ENCODE measurements at places on chromosomes 12 and 14. TPM values are rescaled to one million over a fixed set of nuclear protein-coding genes. Genes with fewer than 3 reads are reported as not detected.

DNA sequence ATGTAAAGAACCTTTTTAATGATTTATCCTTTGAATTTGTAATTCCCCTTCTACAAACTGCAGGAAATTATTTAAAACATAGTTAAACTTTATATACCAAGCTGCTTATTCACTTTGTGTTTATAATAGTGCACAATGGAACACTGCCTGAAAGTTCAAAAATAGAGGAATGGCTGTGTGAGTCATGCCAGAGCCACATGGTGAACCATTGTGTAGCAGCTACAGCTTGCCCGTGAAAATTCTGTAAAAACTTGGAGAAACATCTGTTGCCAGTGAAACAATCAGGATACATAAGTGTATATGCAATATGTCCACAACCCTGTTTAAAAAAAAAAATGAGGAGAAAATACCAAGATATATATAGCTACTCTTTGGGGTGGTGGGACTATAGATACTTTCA, 59.5 kb downstream of the VEZT start:
- DNase-seq = no peak

GRCh38 chr12:80472911-80473500, 29.0 kb downstream of the PTPRQ start:
- peak; percentile 2 for DNase-seq

- no peak for DNase-seq
These were observed 10.1 kb downstream of the L2HGDH start for GRCh38 chr14:50301914-50302313.

Gene IRAK4
- 11.3 TPM for total RNA-seq

DNA sequence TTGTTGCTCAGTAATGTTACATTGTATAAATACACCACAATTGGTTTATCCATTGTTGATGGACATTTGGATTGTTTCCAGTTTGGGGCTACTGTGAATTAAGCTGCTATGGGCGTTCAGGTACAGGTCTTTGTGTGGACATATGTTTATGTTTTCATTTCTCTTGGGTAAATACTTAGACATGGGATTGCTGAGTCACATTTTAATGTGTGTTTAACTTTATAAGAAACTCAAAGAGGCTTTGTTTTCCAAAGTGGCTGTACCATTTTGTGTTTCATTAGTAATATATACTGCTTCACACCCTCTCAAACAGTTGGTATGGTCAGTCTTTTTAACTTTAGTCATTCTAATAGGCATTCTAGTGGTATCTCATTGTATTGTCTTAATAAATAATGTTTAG, 225.0 kb downstream of the SPTSSA start:
- DNase-seq = peak; percentile 42

Gene FGF23
- not detected for total RNA-seq

Gene RFX4
- total RNA-seq = not detected

Gene FZD10
- total RNA-seq = not detected

Gene CCDC91
- 26.9 TPM for total RNA-seq

DNA sequence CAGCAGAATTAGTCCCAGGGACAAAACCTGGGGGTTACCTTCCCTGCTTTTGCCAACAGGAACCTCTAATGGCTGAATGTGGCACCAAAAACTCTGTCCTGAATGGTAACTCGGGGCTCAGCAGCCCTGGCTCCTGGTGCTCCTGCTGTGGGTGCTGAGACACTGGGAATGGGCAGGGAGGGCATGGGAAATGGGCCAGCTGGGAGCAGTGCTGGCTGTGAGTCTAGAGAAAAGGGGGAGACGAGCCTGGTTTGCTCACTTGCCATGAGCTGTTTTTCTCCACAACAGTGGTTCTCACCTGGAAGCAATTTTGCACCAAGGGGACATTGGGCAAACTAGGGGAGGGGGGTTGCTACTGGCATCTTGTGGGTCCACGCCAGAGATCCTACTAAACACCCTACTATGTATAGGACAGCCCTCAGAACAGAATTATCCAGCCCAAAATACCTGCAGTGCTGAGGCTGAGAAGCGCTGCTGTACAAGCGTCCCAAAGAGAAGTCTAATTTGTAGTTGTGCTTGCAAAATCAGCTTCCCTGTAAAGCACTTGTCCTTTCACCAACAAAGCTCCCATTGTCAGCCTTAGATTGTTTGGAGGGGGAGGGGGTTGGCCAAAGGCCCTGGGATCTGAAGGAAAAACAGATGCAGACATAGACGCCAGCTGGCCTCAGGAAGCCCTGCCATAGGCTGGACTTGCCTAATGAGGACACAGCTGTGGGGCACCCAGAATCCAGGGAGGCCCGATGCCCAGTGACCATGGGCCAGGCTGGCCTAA, 3.6 kb downstream of the LRRC74A start:
- DNase-seq = no peak

GRCh38 chr14:39033371-39033770, 69.7 kb downstream of the SEC23A start:
- DNase-seq = no peak

Gene OTOGL
- not detected for total RNA-seq

DNA sequence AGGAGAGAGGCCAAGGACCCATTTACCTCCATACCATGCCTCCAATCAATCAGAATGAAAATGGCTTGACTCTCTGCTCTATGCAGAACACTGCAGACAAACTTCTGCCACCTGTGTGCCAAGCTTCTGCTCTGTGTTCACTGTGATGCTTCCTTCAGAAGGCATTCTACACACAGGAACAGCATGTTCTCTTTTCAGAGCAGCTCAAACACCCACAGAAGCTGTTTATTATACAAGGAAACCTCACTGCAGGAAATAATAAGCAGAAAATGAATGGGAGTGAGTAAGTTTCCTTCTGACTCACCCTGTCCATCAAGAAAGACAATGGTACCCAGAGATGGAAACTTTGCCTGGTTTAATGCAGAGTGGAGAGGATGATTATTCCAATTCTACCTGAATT, 2.4 kb upstream of the ESR2 start:
- no peak for DNase-seq

Gene SPSB2
- total RNA-seq = 11.6 TPM

DNA sequence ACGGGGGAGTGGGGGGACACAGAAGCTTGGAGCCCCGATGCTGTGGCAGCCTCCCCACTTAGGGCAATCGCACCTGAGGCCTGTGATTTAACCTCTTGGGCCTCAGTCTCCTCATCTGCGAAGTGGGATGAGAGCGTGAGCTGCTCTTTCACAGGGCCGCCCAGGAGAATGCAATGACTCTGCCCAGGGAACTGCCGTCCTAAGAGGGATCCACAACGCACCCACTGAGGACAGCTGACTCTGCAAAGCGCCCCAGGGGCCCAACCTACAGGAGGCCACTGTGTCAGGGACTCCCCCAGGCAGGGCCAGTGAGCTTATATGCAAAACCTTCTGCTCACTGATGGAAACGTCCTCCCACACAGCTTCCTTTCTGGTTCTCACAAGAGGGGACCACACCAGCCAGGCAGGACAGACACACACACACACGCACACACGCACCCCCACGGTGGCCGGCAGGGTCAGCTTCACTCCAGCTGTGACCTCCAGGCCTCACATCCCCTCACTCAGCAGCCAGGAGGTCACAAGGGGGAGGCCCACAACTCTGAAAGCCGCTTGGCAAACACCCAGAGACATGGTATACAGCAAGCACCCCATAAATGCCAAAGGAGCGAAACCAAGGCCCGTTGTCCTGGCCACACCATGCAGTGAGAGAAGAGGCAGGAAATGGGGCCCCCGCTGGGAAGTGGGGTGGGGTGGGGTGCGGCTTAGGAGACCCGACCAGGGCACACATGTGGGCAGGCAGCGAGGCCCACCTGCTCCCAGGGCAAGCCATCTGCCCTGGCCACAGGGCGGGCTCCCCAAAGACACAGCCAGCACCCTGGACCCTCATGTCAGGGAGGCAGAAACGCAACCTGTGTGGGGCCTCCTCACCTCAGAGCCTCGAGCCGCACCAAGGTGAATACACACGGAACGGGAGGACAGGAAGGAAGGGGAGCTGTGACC, 73.3 kb downstream of the NCOR2 start:
- DNase-seq = no peak

GRCh38 chr12:56590237-56590830, 39.8 kb downstream of the BAZ2A start:
- DNase-seq = peak; percentile 20

DNA sequence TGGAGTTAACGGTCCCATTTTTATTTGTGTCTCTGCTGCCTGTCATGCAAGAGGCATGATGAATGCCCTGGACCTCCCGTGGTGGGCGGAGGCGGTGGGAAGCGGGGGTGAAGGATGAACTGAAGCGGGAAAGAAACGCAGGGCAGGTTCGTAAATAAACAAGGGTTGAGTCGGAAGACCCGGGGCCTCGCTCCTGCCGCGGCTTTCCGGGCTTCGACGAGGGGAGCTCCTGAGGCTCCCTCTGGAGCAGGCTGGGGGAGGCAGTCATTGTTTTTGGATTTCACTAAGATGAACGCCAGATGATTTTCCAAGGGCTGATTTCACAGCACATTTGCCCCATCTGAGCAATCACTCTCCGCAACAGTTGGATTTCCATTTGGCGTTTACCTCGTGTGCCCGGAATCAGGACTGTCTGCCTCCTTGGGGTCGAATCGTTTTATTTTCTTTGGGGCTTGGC, 130.2 kb downstream of the SLC38A6 start:
- DNase-seq = no peak

DNA sequence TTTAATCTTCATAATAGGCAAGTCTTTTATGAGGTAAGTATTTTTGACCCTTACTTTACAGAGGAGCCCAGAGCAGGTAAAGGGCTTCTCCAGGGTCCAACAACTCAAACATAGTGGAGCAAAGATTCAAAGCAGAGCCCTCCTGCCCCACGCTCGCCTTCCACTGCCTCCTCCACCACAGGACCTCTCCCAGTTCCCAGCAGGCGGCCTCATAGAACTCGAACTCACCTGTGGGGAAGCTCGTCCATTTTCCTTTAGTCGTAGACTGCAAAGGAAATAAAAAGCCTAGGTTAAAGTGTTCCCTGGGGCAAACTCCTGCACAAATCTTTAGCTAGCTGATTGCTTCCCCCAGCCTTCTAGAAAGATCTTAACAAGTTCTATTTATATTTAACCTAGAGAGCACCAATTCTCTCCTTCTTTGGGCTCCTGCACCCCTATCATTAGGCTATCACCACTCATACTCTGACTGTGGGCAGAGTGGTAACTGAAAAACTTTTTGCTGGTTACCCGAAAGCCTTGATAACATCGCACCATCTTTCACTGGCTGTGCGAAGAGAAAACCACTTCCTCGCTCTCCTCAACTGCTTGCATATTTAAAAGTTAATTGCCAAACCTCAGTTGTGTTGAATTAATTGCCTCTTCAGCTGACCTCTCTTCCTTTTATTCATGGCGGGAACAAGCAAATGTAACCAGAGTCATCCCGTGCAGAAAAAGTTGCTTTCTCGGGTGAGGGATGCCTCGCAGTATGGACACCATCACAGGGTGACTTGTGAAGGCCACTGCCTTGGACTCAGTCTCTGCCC, 299.6 kb downstream of the DPF3 start:
- no peak for DNase-seq

DNA sequence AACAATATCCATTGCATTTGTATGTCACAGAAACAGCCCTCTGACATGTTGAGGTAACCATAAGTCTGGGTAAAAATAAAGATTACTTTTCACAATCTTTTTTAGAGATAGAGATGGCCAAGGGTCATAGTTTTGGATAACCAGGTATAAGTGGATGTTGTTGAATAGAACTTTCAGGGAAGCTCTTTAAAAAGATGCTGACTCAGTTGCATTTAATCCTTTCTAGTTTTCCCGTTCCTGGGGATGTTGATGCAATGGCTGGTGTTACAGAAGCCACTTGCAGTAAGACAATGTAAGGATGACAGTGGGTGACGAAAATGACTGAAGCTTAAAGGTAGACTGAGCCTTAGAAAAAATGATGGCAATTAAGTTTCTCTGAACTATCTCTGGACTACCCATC, 1473.7 kb downstream of the AACS start:
- no peak for DNase-seq

DNA sequence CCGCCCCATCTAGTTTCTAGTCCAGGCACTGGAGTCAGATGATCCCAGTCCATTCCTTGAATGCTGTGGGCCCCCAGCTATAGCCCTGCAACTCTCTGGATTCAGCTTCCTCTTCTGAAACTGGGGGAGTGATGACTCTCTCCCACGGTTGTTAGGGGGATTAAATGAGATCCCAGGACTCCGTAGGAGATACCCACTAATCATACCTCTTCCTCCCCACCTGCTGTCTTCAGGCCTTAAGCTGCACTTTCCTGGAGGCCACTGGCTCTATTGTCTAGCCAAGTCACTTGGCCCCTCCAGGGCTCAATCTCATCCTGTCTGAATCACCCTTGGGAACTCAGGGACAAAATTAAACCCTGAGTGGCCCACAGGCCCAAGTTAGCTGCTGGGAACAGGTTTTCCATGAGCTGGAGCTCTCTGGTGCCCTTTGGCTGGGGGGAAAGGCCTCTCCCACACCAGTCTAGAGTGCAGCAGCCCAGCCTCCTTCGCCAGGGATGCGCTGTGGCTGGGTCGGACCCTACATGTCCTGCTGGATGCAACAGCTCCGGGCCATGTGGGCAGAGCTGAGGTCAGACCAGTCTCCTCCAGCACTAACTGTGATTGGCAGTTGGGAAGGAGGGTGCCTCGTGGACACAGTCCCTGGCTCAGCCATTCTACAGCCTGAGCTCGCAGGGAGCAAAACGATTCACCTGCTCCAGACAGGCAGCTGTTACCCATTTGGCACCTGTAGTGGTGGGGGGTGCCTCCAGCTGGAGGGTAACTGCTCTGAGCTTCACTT, 6.0 kb upstream of the ASB2 start:
- no peak for DNase-seq

- no peak for DNase-seq
These were observed 139.1 kb downstream of the ZFP36L1 start for GRCh38 chr14:68653804-68654203.

DNA sequence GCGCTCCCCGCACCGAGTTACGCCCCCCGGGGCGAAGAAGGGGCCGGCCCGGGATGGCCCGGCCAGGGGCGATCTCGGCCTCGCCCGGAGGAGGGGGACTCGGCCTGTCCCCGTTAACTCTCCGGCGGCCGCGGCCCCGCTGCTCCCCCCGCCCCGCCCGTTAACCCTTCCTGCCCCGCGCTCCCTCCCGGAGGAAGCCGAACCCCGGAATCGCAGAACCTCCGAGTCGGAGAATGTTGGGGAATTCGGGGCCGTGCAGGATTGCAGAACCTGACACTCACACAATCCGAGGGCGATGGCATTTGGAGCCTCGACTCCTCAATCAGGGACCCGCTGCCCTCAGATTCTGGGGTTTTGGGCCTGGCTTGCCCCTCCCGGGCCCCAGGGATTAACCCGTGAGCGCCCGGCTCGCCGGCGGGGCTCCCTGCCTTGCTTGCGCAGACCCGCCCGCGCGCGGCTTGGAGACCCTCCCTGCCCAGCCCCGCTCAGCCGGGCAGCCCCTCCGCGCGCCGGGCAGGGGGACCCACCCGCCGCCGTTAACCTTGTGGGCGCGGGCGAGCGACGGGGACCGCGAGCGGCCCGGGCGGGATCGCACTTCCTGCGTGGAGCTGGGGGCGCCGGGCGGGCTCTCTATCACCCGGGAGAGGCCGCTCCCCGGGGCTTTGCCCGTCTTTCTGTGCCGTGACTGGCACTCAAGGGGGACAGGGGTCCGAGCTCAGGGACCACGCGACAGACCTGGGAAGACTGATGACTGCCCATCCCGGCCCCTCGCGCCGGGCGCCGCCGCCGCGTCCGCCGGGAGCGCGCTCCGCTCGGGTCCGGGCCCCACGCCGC, 18.8 kb downstream of the BEGAIN start:
- no peak for DNase-seq
